Cardiac muscle cell (in vitro differentiated cells and primary cell): ENCODE measurements at places on chromosomes 12 and 14. TPM values are rescaled to one million over a fixed set of nuclear protein-coding genes. Genes with fewer than 3 reads are reported as not detected.

GRCh38 chr12:22172501-22172900 is 126.5 kb downstream of the CMAS start:
- DNase-seq: no peak

DNA sequence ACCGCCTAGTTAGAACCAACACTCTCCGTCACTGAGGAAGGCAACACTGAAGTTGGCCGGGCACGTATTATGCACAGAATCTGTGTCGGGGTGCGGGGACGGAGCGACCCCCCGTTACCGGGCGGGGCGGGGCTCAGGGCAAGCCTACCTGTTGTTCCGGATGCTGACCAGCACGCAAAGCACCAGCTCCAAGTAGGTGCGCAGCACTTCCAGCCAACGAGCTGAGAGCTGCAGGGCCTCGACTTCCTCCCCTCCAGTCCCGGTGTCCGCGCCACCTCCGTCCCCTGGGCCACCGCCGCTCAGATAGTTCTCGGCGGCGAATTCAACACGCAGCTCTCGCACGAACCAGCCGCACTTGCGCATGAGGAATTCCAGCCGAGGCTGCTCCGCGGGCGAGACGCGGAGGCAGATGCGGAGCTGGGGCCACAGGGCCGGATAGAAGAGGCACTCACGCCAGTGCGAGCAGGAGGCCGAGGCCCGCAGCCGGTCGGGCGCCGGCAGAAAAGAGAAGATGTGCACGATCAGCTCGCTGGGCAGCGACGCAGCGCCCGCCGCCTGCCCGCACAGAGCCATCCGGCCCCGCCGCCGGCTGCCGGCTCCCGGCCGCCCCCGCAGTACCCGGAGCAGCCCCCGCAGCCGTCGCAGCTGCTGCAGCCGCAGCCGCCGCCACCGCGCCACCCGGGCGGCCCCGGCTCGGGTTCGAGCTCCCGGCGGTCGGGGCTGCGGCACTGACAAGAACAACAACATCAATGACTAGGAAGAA is 636 bp downstream of the FBXO33 start:
- DNase-seq: peak; percentile 80

The RASSF9 gene
- 0.35 and 0.54 TPM in 2 replicates for total RNA-seq

GRCh38 chr14:75753696-75754095 is 92.7 kb downstream of the TTLL5 start:
- no peak for DNase-seq

GRCh38 chr14:101476258-101476915 is 84.9 kb upstream of the DIO3 start:
- DNase-seq: no peak

DNA sequence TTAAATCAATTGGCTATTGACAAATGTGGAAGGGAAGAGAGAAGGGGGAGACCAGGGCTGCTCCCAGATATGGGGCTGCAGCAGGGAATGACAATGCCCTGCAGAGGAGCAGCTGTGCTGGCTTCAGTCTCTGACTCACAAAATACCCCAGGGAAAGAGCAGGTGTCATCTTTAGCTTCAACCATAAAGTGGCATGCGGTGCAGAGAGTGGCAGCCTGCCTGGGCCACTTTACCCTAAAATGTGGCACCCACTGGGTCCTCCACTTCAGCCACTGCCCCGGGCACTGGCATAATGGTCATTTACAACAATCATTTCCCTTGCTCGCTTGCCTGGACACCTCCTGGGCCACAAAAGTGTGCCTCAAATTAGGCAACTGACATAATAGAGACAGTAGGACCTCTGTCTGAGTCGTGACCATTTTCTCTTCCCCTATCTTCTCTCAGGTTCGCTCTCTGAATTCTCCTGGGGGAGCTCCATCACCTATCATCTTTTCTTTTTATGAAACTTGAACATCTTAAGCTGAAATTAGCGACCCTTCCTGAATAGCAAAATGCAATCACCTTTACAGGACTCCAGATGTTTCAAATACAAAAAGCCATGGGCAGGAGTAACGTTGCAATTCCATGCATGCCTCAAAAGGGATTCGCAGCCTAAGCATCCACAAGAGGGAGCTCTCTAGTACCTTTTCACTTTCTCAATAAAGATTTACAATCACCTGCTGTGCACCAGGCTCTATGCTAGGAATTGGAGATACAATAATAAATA is 179.9 kb upstream of the ATF7IP start:
- DNase-seq: peak; percentile 58
